ENCODE measurements at places on chromosomes 12 and 14. TPM values are rescaled to one million over a fixed set of nuclear protein-coding genes. Genes with fewer than 3 reads are reported as not detected.

Gene AQP6
- total RNA-seq: not detected

GRCh38 chr12:4197922-4198763 is 75.4 kb upstream of the CCND2 start:
- DNase-seq: no peak

Gene NRL
- total RNA-seq: 2.4 TPM

Gene SIRT4
- 2.4 TPM for total RNA-seq

DNA sequence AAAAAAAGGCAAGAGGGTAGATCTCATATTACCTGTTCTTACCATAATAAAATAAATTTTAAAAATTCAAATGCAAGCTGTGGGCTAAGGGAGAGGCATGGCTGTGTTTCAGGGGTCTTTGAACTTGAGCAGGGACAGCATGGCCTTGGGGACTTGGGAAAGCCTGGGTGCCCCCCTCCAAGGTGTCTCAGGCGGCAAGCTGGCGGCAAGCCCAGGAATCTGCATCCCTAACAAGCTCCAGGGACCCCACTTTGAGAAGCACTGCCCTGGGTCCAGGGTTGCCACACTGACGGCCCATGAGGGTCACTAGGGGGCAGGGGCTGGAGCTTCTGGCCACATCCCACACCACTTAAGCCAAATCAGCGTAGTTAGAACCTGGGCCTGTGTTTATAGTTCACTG is 193.8 kb downstream of the SLC15A4 start:
- no peak for DNase-seq

- DNase-seq: peak; percentile 59
Measured at GRCh38 chr14:105853907-105854599, 327.7 kb downstream of the TMEM121 start.

Measured in cardiac septum (tissue), 1 donor.